HCT116 (cell line): ENCODE measurements at places on chromosomes 1 and 21.
A peak's percentile ranks its signal among the peaks of the same experiment; 100 is the strongest.

GRCh38 chr1:109909561-109909960, 1.1 kb upstream of the CSF1 start:
- DNase-seq = no peak

DNA sequence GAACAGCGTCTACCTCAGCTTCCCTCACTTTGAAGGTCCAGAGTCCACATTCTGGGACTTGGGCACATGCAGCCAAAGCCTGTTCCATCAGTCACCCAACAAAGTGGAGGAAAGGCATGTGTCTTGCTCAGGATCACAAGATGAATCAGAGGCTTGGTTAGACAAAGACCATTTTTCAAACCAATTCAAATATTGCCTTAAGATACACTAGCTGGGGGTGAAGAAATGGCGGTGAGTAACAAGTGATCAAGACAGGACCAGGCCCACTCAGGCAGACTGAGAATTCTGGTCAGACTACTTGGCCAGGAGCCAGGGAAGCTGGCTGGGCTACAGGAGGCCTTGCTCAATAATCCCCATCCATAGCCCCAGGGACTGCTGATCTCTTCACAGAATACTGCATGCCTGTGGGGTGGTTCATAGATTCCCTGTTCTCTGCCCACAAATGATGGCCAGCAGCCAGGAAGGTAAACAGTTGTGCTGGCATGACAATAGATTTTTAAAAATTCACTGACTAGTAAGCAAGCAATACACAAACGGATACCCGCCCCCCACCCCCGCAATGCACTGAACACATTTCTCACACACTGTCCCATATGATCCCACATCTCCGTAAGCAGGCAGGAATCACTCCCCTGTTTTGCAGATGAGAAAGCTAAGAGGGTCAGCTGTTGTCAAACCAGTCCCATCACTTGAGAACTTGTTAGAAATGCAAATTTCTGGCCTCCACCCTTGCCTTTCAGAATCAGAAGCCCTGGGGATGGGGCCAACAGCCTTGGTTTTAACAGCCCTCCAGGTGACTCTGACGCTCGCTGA, 27.2 kb downstream of the ERI3 start:
- peak; percentile 96 for DNase-seq

GRCh38 chr1:88708011-88708410, 23.9 kb downstream of the PKN2 start:
- DNase-seq = no peak

DNA sequence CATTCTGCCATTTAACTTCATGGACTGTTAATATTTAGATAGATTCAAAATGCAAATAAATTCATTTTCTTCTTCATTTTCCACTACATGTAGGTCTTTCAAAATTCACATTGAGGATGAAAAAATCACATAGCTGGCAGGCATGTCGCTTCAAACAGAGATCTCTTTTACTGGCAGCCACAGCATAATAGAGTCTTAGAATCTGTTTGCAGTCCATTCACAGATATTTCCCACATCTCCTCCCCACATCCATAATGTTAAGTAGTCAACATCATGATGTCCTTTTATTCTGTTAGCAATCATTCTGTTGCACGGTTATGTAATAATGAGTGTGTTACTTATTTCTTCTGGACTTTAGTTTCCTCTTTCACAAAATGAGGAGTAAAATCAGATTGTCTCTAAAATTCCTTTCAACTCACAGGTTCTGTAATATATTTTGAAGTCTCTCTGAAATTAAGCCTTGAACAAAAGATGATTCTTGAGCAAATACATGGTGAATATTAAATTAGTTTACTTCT, 257.5 kb upstream of the SNX7 start:
- no peak for DNase-seq

DNA sequence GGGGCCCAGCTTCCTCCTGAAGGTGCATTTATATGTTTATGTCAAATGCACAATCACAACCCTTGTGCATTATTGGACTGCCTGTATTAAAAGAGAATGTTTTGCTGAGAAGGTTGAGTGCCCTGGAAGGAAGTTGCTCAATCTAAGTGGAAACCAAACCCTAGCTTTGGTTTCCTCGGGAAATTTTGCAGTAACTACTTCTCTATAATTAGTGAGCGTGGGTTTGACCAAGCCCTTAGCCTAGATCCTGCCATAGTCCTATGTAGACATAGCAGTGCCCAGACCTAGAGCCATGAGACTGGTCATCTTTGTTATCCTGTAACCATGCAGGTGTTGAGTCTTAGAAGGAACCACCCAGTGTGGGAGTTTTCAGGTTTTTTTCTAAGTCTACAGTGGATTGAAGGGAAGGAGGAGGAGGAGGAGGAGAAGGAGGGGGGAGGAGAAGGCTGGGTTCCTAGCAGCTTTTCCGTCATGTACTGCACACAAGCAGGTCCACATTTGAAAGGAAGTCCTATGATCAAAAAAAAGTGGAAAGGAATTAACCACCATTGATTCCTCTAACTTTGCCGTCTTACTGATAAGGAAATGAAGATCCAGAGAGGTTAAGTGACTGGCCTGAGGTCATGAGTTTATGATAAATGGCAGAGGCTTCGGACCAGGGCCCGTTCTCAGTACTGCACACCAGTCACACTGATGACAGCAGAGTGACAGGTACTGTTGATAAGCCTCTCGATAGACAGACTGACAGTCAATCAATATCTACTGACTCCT, 72.2 kb upstream of the LYST start:
- no peak for DNase-seq

- no peak for DNase-seq
These were observed 33.5 kb downstream of the PROX1 start for GRCh38 chr1:214021321-214021720.

- no peak for DNase-seq
These were observed 289.5 kb upstream of the ADGRL2 start for GRCh38 chr1:81511281-81511680.

- no peak for DNase-seq
These were observed 46.5 kb upstream of the BEND5 start for GRCh38 chr1:48823168-48823567.

DNA sequence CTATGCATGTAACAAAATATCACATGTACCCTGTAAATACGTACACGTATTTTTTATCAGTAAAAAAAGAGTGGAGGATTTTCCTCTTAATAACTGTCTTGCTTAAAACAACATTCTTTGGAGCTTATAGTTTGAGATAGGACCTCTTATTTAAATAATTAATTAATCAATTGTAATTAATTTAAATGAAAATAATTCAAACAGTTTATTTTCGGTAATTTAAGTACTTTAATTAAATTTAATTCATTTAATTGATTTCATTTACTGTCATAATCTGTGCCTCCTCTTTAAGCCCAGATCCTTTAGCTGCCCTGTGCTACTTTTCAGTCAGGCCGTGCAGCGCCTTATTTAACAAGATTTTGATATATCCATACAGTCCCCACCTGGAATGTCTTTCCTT, 427.0 kb downstream of the HLX start:
- DNase-seq = no peak

GRCh38 chr1:184966989-184967388, 7.3 kb downstream of the NIBAN1 start:
- DNase-seq = no peak

DNA sequence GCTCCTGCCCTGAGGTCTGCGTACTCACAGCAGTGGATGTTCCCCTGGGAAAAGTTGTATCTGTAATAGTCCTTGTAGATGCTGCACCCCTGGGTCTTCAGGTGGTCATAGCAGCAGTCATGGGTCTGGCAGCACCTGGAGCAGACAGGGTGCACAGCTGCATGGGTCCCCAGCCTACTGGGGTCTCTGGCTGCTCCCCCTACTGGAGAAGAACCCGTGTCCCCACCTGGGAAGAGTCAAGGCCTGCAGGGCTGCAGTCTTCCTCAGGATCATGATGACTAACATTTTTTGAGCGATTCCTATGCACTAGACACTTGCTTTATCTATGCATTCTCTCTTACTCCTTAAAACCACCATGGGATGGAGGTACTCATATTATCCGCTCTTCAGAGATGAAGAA, 3.9 kb downstream of the PLA2G2D start:
- no peak for DNase-seq

- DNase-seq = no peak
These were observed 39.5 kb downstream of the LCA5L start for GRCh38 chr21:39406065-39406464.

DNA sequence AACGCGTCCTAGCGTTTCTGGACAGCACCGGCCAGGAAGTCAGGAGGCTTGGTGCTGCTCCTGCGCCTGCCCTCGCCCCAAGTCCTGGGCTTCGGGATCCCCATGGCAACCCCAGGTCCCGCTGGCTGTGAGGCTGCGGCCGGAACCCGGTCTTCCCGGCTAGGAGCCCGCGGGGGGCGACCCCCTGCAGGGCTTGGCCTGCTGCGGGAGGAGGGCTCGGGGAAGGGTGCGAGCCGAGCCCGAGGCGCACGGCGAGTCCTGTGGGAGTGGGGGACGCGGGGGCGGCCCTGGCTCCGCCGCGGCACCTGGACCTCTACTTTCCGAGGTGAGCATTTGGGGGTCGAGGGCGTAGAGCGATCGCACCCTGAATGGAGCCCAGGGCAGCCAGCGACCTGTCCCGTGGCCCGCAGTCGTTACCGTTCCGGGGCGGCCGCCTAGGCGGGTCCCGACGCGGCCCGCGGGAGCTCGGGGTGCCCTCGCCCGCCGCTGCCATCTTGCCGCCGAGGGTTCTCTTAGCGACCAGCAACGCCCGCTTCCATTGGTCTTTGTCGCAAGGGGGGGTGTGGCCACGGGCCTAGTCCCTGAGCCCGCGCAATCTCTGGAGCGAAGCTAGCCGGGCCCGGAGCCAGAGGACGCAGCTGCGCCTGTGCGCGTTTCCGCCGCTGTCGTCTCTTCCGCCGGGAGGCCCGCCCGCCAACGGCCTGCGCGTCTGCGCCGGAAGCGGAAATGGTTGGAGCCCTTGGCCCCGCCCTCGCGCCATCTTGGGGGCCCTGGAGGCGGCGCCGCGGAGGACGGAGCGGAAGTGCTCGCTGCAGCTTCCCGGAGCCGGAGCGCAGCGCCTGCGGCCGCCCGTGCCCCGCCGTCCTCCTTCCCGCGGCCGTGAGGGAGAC, at the start of the genes MORN1 and RER1:
TSS of gene MORN1 (minus strand) at position 514 of the 890 bp plus-strand sequence. CDS start at position 493, 21 bp downstream.
TSS of gene RER1 (plus strand) at position 801 of the 890 bp plus-strand sequence. CDS start 3,950 bp downstream, outside the sequence.
- DNase-seq = peak; percentile 96
